ENCODE measurements at places on chromosomes 7 and 10.

GRCh38 chr7:53437336-53437735 is 401.9 kb downstream of the POM121L12 start:
- no peak for DNase-seq

- no peak for DNase-seq
These were observed 4.6 kb downstream of the HSPA12A start for GRCh38 chr10:116737627-116738327.

- DNase-seq, result no peak
These were observed 228.7 kb downstream of the FRMD4A start for GRCh38 chr10:14102056-14102455.

- no peak for DNase-seq
These were observed 180.3 kb upstream of the HDAC9 start for GRCh38 chr7:18315241-18315640.

GRCh38 chr10:120386896-120387295 is 70.1 kb upstream of the PLPP4 start:
- no peak for DNase-seq

DNA sequence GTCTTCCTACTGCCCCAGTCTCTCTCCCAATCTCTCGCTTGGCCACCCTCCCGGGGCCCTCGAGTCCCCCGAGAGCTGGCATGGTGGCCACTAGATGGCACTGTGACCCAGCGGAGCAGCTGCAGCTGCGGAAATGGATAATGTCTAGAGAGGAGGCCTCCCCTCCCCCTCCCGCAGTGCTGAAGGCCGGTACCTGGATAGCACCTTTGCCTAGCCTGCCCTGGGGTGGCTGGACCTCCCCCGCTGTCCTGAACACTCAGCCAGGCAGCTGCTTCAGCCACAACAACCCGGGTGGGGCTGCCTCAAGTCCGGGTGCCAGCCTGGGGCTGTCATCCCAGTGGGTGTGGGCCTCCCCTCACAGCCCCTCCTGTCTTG is 65.2 kb downstream of the GOLGA7B start:
- peak; percentile 22 for DNase-seq

DNA sequence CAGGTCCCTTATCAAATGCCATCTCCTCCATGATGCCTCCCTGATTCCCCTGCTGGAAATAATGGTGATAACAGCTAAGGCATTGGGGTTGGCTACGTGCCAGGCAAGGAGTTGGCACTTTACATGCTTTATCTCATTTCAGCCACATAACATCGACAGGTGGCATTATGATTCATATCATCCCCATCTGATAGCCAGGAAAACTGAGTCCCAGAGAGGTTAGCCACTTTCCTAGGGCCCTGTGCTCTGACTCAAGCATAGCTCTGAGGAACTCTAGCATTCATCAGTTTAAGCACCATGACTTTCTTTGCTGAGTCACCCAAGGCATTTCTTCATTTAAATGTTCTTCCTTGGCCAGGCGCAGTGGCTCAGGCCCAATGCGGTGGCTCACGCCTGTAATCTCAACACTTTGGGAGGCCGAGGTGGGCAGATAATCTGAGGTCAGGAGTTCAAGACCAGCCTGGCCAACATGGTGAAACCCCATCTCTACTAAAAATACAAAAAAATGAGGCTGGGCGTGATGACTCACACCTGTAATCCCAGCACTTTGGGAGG is 6.6 kb downstream of the LEP start:
- DNase-seq, result no peak

GRCh38 chr10:94680544-94680943 is 3.0 kb upstream of the CYP2C18 start:
- DNase-seq, result no peak

DNA sequence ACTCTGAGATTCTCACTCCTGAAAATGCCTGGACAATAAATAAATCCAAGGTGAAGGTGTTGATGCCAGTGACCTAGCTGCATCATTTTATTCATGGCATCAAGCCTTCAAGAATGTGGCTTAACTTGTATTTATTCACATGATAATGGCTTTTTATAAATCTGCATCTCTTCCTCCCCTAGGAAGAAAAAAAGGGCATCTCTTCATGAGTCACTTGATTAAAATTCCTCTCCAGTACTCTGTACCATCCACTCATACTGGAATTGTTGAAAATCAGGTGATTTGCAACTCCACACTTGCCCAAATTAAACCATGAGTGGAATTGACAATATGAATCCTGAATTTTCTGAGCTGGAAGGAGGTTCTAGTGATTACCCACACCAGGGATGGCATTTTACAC is 30.2 kb downstream of the PTPRE start:
- DNase-seq, result no peak

- DNase-seq, result no peak
These were observed 79.0 kb downstream of the KIAA1549 start for GRCh38 chr7:138902161-138902560.

DNA sequence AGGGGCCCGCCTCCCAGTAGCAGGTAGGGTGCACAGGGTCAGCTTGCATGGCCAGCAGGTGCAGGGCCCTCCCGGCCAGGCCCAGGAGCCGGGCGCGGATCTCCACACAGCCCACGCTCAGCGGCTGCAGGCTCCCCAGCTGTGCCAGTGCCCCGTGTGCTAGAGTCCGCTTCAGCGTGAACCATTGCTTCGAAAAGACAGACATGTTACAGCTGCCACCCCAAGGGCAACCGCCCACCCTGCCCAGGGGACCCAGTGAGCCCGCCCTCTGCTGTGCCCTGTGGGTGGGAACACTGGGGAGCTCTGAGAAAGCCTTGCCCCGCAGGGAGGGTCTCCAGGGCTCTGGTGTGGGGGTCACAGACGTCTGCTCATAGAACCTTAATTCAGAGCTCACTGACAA is 64.3 kb upstream of the NKX6-2 start:
- no peak for DNase-seq

DNA sequence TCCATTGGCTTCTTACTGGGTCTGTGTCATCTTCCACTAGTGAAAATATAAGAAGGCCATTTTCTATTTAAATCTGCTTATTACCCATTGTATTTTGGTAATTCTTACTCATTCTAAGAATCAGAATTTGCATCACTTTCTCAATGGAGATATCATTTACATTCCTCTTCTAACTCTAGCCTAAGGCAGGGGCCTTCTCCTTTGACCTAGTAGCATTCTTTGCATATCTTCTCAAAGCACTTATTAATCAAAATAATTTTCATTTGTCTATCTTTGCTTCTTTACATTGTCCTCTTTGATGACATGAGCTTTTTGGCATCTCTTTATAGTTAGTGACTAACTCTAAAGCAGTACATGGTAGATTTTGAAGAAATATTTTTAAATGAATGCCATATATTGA is 400.9 kb upstream of the SEMA3D start:
- DNase-seq, result no peak

- DNase-seq, result no peak
These were observed 34.5 kb downstream of the DOCK1 start for GRCh38 chr10:126939706-126940105.

DNA sequence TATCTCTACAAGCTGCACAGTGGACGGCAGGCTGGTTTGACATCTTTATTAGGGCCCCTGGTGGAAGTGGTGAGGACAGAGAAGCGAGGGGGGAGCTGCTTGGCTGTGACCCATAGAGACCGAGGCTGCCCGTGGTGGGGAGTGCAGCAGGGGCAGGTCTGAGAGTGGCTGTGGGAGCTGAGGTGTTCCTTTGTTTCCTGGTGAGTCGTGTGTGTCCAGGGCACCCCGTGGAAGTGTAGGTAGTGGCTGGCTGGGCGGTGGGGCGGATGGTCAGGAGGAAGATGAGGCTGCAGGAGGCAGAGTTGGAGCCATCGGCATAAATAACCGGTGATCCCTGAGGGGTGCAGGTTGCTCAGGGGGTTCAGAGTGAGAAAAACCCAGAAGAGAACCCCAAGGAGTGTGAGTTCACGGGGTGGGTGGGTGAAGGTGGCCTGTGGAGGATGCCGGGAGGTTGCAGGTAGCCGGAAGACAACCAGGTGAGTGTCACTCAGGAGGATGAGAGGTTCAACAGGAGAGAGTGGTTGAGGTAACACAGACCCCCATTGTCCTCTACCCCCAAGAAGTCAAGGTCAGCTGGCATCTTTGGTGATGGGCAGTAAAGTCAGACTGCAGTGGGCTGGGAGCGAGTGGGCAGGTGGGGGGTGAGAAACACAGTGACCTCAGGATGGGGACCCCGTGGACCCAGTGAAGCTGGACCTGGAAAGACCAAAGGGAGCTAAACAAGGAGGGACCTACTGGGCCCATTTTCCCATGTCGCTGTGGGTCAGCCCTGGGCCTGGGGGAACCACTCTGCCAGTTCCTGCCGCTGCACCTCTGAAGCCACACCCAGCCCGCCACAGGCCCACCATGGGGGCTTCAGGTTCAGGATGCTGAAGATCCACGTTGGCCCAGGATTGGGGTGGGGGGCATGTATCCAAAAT is 7.8 kb downstream of the ATP6V0E2 start:
- no peak for DNase-seq

- DNase-seq, result no peak
These were observed 13.9 kb upstream of the MGAM2 start for GRCh38 chr7:142097571-142097970.

- no peak for DNase-seq
These were observed 13.6 kb downstream of the NSMCE4A start for GRCh38 chr10:121961456-121961855.

GRCh38 chr10:23439961-23440889 is 1.4 kb downstream of the OTUD1 start:
- DNase-seq, result no peak

- DNase-seq, result no peak
These were observed 115.5 kb upstream of the LAMB4 start for GRCh38 chr7:108245523-108246226.

- no peak for DNase-seq
These were observed 52.2 kb downstream of the ZNF467 start for GRCh38 chr7:149721084-149721601.

DNA sequence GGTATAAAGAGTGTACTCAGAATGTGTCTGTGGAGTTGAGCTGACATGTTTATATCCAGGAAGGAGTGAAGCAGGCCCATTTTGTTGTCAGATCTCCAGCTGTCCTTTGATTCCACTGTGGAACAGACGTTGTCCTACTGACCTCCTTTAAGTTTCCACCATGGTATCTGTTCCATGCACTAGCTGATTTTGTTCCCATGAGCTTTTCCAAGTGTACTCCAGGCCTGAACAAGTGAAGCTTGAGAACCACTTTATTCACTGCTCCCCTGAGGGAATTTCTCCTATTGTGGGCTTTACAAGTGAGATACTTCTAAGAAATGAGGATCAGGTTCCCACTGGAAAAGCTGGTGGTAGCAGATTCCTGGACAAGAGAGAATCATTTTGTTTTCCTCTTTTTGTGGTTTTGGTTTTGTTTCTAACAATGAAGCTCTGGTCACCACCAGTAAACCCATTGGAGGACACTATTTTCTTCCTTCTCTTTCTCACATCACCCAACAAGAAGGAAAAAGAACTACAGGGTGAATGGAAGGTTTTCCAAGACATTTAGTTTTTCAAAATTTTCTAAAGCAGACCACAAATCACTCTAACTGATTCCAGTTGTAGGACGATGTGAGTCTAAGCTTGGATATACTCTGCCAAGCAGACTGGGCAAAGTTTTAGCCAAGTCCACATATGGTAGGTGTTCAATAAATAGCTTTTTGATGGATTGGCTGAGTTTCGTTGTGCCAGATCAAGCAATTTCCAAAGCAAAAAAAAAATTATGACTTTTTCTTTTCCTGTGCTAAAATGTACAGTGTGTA is 144.2 kb downstream of the JCAD start:
- DNase-seq, result no peak

GRCh38 chr10:28875549-28876081 is 198.3 kb downstream of the BAMBI start:
- DNase-seq, result no peak

DNA sequence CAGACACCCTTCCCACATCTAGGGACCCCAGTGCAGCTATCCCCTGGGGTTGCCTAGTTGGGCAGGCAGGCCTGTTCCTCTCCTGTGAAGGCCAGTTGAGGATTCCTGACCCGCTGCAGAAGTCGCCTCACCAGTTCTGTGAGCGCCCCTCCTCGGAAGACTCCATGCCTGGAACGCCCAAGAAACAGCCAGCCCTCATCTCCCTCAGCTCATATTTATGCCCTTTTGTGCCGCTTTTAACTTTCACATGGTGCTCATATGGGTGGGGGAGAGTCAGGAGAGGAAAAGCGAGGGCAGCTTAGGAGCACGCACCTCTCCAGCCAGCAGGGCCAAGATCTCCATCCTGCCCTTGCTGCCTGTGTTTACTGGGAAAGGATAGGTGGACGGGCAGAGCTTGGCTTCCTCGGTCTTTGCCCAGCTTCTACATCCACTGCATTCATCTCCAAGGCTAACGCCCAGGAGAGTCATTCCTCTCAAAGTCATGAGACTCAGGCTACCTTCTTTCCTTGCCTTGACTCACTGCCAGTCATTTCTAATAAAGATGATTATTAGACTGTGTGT is 286.6 kb downstream of the USP6NL start:
- no peak for DNase-seq

- DNase-seq, result no peak
These were observed 124.2 kb upstream of the PCGF5 start for GRCh38 chr10:91096274-91096673.

- no peak for DNase-seq
These were observed 12.7 kb upstream of the AGR2 start for GRCh38 chr7:16817536-16817935.

GRCh38 chr7:135430626-135431025 is 79.3 kb downstream of the CNOT4 start:
- no peak for DNase-seq

GRCh38 chr7:23117841-23118240 is 12.3 kb downstream of the KLHL7 start:
- no peak for DNase-seq

GRCh38 chr10:122168598-122169394 is 102.3 kb upstream of the BTBD16 start:
- no peak for DNase-seq

- no peak for DNase-seq
These were observed 104.7 kb downstream of the EVX1 start for GRCh38 chr7:27347276-27347640.

Measured in NCI-H1436 treated with DMSO at 0.1 percent for 48 hours (cell line).